ENCODE measurements at places on chromosomes 4 and X.

DNA sequence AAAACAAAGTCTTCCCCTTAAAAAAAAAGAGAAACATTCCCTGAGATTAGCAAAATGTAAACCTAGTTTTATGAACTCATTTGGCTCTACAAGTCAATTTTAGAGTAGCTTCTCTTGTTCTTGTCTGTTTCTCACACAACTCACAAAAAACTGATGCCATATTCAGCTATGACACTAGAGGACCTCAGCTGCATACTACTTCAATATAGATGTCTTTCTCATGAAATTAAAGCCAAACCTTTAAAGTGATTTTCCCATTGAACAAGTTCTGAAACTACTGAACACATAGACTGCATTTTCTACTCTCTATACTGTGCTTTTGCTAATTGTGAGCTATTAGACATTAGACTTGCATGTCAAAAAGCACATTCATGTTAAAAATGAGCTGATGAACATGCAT lies 49.8 kb downstream of the TBCK start:
- DNase-seq: no peak

DNA sequence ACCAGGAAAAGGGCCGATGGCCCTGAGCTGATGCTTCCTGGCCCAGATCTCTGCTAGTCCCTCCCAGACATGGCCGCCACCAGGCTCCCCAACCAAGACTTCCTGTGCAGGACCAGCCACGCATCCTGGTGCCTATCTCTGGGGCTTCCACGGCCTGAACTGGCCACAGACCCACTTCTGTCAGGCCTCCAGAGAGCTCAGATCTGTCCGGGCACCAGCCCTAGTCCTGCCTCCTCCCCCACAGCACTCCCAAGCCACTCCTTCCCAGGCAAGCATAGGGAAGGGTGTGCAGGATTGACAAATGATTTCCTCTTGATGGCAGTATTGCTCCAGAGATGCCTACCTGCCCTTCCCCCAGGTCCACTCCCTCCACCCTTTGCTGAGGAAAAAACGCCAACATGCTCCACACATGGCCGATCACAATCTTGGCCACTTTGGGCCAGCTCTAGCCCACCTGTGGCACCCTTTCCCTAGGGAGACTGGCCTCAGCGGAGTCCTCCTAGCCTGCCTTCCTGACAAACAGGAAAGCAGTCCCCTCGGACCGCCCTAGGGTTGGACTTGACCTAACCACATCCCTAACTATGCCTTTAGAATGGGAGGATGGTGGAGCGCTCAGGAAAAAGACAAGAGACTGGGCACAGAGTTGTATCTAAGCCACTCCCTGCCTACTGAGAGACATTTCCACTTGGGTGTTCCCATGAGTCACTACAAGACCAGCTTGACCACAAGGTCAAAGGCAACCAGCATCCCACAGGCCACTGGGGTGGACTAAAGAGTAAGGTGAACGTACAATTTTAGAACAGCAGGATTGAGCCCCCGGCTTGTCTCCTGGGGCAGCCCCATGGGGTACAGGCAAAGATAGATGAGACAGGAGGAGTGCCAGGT lies 277.5 kb upstream of the AGTR2 start:
- peak; percentile 14 for DNase-seq

DNA sequence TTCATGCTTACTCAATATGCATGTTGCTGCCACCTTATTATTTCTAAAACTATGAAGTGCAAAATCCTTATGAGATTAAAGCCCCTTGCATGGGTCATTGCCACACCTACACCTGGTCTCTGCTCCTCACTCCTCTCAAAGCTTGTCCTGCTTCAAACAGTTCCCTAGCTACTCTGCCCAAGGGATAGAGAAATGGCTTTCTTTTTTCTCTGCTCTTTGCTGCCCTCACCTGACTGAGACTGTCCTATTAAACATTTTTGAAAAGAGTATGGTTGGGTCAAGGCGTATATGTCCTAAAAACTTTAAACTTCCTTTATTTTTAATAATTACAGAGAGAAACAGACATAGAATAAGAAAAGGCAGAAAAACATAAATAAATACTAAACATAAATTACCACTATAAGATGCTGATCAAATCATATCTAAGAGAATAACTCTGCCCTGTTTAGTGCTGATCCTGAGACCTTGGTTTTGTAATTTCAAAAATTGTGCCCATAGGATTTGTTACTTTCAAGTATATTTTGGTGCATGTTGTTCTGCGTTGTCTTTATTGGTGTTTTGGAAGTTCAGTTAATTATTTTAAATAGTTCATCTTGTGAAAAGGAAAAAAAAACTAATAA lies 704.9 kb upstream of the PABPC4L start:
- peak; percentile 18 for DNase-seq

DNA sequence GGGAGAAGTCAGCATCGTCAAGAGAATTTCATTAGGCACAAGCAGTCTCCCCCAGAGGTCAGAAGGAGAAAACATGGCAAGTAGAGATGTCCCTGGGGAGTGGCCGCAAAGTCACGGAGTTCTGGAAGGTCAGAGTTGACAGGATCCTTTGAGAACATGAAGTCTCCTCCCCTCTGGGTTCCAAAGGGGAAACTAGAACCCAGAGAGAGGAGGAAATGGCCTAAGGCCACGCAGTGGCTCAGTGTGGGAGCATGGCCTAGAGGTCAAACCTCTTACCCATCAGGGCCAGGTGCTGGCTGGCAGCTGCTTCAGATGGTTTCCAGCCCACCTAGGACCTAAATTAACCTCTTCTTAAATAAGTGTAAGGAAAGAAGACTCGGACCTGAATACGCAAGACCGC lies 884 bp downstream of the IDH3G start:
- no peak for DNase-seq

DNA sequence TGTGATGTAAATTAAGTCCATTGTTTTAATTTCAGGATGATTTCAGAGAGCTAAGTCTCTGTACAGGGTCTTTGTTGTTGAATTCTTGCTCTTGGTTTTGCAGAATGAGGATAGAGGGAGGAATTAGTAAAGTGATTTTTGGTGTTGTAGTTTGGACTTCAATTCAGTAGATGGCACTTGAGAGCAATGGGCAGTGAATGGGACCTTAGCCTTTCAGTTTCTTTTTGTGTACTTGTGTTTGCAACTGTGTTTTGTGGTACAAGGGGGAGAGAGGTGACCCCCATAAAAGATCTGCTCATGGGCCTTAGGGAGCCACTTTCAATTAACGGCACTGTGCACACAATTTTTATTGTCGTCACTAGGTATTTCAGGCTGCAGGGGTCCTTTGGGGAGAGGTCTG lies 340.0 kb downstream of the DCAF12L2 start:
- DNase-seq: no peak

DNA sequence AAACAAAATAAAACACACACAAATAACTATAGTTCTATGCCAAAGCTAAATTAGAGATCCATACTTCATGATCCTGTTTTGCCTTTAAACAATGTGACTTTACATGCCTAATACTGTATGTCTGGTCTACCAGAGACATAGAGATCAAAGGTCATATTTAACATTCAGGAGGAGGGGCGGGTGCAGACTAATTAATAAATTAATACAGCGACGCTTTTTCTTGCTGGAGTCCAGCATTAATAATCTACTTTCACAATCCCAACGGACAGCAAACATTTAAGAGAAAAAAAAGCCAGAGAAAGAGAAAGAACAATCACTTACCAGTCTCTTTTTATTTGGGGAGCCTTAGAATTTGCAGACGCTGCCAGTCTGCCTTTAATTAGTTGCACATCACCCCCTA lies 509 bp downstream of the CXXC4 start:
- DNase-seq: no peak

DNA sequence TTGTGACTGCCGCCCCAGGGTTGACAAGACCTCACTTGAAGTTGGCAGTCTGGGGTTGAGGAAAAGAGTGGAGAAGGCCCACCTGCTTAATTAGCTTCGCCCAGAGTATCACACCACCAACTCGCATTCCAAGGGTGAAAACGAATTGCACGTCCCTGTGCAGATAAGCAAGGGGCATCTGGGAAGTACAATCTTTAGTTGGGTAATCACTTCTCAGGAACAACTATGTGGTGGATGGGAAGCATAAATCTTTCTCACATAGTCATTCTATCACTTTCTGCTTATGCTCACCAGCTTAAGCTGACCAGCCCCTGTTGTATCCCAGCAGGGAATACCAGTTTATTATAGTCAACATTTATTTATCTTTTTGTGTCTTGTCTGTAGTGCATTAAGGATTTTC lies 14.3 kb downstream of the SPCS3 start:
- DNase-seq: no peak

DNA sequence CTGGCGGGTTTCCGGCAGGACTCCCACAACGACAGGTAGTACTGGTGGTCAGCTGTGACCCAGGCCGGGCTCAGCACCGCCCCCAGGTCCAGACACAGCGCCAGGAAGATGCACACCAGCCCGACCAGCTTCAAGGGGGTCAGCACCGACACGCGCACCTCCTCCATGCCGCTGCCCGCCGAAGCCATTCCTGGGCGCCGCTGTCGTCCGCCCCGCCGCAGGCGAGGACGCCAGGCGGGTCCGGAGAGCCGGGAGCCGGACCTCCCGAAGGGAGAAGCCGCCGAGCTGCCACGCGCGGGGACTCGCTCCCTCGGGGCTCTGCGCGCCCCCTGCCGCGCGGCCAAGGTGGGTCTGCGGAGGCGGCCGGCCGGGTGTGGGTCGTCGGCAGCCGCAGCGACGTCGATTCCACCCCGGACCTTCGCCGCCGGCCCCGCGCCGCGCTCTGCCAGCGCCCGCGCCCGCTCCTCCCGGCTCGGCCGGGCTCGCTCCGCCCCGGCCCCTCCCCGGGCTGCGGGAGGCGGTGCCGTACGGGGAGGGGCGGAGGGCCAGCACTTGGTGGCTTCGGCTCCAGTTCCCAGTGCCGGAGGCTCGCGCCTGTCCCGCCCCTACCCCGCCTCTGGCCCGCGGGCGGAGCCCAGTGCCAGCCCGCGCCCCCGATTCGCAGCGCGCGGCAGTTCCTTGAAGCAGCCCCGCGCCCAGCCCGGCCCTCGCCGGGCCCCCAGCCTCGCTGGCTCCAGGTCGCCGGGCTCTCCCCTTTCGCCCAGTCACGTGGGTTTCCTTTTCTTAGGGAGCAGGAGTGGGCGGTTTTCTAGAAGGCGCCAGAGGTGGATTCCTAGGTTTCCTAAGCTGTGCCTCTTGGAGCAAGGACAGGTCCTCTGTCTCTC lies at the start of gene TMEM47:
Gene TMEM47 (minus strand): TSS at position 444 of the 884 bp plus-strand sequence. CDS start 256 bp downstream, at position 188.
- DNase-seq: peak; percentile 78

GRCh38 chrX:133726642-133727041 lies 258.8 kb downstream of the GPC3 start:
- DNase-seq: no peak

DNA sequence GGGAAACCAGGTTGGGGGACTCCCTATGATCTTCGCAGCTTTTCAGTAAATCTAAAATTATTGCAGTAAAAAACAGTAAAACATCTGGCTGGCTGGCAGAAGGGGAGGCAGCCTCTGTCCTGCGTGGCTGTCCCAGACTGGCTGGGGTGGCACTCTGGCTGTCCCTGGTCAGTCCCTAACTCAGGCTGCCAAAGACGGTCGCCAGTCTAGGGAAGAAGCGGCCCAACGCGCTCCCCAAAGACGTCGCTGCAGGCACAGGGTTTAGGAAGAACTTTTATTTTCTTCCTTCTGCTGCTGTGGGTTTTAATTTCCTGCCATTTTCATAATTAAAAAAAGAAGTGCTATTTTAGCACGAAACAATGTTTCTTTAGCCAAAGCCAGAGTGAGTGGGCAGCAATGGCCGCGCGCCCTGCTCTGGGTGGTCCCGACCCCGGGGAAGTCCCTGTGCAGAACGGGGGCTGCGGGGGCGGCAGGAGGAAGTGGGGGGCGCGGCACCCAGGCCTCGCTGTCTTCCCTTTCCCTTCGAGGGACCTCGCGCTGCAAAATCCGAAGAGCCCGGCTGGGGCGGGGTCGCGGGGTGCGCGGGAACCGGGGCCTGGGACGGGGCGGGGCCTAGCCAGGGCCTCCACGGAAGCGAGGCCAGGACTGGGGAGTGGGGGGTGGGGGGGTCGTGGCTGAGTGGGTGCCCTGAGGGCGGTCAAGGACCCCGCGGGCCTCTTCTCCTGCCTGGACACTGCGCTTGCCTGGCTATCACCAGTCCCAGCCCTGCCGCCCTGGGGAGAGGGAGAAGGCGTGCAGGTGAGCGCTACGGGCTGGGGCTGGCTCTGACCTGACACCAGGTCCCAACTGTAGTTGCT lies 6.3 kb upstream of the LETM1 start:
- DNase-seq: no peak

GRCh38 chrX:132059973-132060540 lies 37.0 kb downstream of the STK26 start:
- no peak for DNase-seq
